ENCODE measurements at places on chromosomes 13 and 19. TPM values are rescaled to one million over a fixed set of nuclear protein-coding genes. Genes with fewer than 3 reads are reported as not detected.
A peak's percentile ranks its signal among the peaks of the same experiment; 100 is the strongest.

GRCh38 chr19:23823952-23824389 lies 65.3 kb upstream of the ZNF681 start:
- no peaks in the 10 kb centered on the region for H3K4me1 ChIP-seq
- no peaks in the 10 kb centered on the region for H3K27me3 ChIP-seq
- H3K36me3 ChIP-seq: peaks cover 7% of the 10 kb centered on the region
- no peak overlapping the region for H3K4me3 ChIP-seq
- peak; percentile 14 for DNase-seq

DNA sequence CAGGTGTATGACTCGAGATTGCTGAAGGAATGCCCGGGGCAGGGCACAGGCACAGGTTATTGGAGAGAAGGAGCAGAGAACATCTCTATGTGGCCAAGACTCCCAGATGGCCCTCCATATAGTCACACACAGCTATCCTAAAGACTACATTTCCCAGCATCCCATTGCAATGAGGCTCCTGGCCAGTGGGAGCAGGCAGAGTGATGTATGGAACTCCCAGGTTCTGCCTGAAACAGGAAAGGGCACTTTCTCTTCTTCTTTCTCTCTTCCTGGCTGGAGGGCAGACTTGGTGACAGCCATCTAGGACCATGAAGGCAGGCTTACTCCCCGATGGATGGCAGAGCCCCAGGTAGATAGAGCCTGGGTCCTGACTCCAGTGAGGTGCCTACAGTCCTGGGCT lies 13.5 kb downstream of the PPP1R13L start:
- no peak overlapping the region for H3K27ac ChIP-seq
- no peak for DNase-seq
- no peaks in the 10 kb centered on the region for H3K4me1 ChIP-seq

GRCh38 chr19:6516659-6517291 lies 14.1 kb upstream of the TNFSF9 start:
- no peaks in the 10 kb centered on the region for H3K36me3 ChIP-seq
- DNase-seq: peak; percentile 92
- H3K4me1 ChIP-seq: peaks cover 32% of the 10 kb centered on the region
- peak overlapping the region; percentile 90 for H3K4me3 ChIP-seq
- peaks cover 4% of the 10 kb centered on the region for H3K27me3 ChIP-seq
- H3K27ac ChIP-seq: peak overlapping the region; percentile 85

GRCh38 chr19:44840811-44841210 lies 5.3 kb upstream of the NECTIN2 start:
- H3K4me3 ChIP-seq: no peak overlapping the region
- H3K36me3 ChIP-seq: no peaks in the 10 kb centered on the region
- H3K27ac ChIP-seq: no peak overlapping the region
- DNase-seq: no peak
- H3K27me3 ChIP-seq: peaks cover 11% of the 10 kb centered on the region
- peaks cover 10% of the 10 kb centered on the region for H3K4me1 ChIP-seq

DNA sequence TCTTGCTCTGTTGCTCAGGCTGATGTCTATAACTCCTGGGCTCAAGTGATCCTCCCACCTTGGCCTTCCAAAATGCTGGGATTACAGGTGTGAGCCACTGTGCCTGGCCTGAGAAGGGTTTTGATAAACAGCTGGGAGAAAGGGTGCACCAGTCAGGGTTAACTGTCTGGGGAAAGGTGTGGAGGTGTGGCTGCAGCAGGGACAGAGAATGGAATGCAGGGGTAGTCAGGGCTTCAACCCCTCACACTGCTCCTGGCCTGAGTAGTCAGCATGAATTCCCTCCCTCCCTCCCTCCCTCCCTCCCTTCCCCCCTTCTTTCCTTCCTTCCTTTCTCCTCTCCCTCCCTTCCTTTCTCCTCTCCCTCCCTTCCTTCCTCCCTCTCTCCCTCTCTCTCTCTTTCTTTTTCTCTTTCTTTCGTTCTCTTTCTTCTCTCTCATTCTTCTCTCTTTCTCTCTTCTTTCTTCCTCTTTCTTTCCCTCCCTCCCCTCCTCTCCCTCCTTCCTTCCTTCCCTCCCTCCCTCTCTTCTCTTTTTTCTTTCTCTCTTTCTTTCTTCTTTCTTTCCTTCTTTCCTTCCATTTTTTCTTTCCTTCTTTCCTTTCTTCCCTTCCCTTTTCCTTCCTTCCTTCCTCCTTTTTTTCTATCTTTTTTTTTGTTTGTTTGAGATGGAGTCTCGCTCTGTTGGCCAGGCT lies 16.0 kb downstream of the MYO1F start:
- peak overlapping the region; percentile 13 for H3K4me3 ChIP-seq
- H3K27ac ChIP-seq: no peak overlapping the region
- no peak for DNase-seq
- peaks cover 9% of the 10 kb centered on the region for H3K4me1 ChIP-seq
- no peaks in the 10 kb centered on the region for H3K36me3 ChIP-seq

DNA sequence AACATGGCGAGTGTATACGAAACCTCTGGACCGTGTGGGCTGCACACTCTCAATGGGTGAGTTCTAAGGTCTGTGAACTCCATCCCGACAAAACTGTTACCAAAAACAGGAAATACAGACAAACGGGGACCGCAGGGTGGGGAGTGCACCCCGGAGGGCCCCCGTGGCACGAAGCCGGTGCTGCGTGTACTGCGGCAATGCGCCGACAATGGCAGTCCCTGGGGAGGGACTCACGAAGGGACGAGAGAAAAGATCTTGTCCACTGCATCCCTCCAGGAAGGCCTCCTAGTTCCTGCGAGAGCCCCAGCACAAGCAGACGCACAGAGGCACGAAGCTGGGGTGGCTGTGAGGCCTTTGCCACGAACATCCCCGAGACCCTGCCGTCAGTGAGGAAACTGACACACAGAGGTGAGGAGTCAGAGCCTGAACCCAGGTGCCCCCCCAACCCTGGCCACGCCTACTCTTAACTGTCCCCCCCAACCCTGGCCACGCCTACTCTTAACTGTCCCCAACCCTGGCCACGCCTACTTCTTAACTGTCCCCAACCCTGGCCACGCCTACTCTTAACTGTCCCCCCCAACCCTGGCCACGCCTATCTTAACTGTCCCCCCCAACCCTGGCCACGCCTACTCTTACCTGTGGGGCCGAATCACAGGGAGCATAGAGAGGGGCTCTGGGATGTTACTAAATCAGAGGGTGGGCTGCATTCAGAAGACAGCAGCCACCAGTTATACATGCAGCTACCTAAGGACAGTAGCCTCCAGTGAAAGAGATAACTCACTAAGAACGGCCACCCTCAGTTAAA lies 4.2 kb downstream of the MED16 start:
- H3K4me3 ChIP-seq: peak overlapping the region; percentile 14
- H3K4me1 ChIP-seq: peaks cover 12% of the 10 kb centered on the region
- DNase-seq: no peak
- peak overlapping the region; percentile 63 for H3K27ac ChIP-seq
- peaks cover 5% of the 10 kb centered on the region for H3K27me3 ChIP-seq
- peaks cover 2% of the 10 kb centered on the region for H3K36me3 ChIP-seq

GRCh38 chr19:16890461-16891184 lies 1.8 kb downstream of the F2RL3 start:
- H3K36me3 ChIP-seq: peaks cover 2% of the 10 kb centered on the region
- H3K27ac ChIP-seq: no peak overlapping the region
- peaks cover 12% of the 10 kb centered on the region for H3K4me1 ChIP-seq
- no peak overlapping the region for H3K4me3 ChIP-seq
- DNase-seq: no peak
- H3K27me3 ChIP-seq: peaks cover 66% of the 10 kb centered on the region

GRCh38 chr13:26759249-26759906 lies 1.2 kb downstream of the GPR12 start:
- no peak for DNase-seq
- no peak overlapping the region for H3K4me3 ChIP-seq
- H3K27me3 ChIP-seq: peaks cover 55% of the 10 kb centered on the region
- H3K27ac ChIP-seq: no peak overlapping the region

DNA sequence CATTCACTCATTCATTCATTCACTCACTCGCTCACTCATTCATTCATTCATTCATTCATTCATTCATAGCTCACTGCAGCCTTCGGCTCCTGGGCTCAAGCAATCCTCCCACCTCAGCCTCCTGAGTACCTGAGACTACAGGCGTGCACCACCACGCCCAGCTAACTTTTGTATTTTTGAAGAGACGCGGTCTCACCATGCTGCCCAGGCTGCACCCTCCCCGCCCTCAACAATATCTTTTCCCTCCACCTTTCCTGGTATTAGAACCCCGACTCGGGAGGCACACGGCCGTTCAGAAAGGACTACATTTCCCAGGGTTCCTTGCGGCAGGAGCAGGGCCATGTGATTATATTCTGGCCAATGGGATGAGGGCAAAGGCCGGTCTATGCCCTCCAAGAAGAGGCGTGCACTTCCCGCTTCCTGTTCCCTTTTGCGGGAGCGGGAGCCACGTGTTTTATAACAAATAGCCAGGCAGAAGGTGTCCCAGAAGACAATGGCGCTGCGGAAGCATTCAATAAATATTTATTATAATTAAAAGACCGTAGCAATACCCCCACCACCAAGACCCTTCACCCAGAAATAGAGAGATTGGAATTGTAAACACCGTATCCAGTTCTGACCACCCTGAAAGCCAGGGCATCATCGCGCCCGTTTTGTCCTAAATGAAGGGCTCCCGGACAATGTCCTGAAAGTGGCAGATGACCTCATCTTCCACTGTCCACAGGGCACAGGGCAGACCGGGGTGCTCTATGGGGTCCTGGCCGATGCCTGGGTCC lies 15.9 kb downstream of the TICAM1 start:
- peak overlapping the region; percentile 75 for H3K4me3 ChIP-seq
- H3K36me3 ChIP-seq: peaks cover 19% of the 10 kb centered on the region
- DNase-seq: peak; percentile 74
- H3K27ac ChIP-seq: peak overlapping the region; percentile 64
- H3K27me3 ChIP-seq: no peaks in the 10 kb centered on the region

DNA sequence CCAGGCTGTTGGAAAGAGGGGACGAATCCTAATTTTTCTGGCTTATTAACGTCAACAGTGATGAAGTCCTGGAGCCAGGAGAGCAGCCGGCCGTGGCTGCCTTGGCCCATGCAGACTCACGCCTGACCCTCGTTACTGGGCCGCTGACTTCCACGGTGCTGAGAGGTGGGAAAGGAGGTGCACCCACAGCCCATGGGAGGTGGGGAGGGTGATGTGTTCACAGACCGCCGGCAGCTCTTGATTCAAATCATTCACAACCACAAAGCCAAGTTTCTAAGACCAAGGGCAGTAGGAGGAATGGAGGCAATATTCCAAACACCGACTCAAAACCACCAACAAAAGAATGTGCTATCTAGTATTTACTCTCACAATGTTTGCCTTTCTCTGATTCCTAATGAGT lies 24.3 kb downstream of the COL4A2 start:
- peaks cover 32% of the 10 kb centered on the region for H3K27me3 ChIP-seq
- no peak overlapping the region for H3K27ac ChIP-seq
- H3K4me1 ChIP-seq: no peaks in the 10 kb centered on the region
- no peaks in the 10 kb centered on the region for H3K36me3 ChIP-seq

DNA sequence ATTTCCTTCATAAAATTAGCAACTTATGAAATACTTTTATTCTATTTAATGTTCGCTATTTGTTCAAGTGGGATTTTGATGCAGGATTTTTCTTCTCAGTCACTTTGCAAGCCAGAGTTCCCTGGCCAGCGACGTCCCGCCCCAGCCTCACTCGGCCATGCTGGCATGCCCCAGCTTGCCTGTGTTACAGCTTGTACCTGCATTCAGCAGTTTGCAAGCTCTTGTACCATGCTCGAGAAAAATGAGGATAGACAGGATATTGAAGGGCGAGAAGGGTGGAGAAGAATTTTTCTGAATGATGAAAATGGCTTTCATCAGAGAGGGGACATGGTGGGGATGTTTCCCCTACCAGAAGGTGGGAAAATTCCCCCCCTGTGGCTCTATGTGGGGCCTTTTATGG lies 2180.2 kb upstream of the PCDH20 start:
- H3K4me1 ChIP-seq: no peaks in the 10 kb centered on the region
- H3K27ac ChIP-seq: no peak overlapping the region
- H3K27me3 ChIP-seq: no peaks in the 10 kb centered on the region
- H3K36me3 ChIP-seq: no peaks in the 10 kb centered on the region

GRCh38 chr13:99059498-99060075 lies 81.7 kb upstream of the DOCK9 start:
- peaks cover 27% of the 10 kb centered on the region for H3K36me3 ChIP-seq
- H3K27ac ChIP-seq: no peak overlapping the region
- DNase-seq: no peak

Gene ANGPTL4
- total RNA-seq: 2.1 TPM

Gene SULT2B1
- not detected for total RNA-seq

Gene VSTM2B
- total RNA-seq: not detected

Gene ZNF528
- 11.2 TPM for total RNA-seq

Gene C19orf67
- total RNA-seq: not detected
